NCI-H187 (cell line): ENCODE measurements at places on chromosomes 1 and 21.

DNA sequence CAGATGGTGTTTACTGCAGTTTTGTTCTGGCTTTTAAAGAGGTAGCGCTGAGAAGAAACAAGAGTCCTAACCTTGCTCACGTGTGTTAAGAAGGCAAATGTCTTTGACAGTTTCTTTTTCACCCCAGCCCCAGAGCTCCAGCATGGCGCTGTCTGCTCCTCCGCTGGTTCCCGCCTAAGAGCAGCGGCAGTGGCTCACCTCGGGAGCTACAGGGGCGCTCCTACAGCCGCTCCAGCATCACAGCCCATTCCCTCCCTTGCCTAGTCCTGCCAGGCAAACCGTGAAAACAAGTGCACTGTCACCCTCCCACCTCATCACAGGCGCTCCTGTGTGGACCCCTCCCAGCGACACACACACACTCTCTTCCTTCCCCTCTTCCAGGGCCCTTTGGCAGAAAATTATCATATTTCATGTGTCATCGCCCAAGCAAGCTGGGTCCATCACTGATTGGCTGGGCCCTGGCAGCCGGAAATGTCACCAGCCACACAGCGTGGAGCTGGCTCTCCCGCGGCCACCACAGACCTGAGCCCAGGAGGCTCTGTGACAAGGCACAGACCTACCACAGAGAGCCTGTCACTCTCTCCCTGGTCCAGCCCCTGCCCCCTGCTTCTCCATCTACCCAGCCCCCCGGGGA is 1.2 kb upstream of the HIVEP3 start:
- peak; percentile 37 for DNase-seq

GRCh38 chr1:156151093-156151688 is 2.2 kb upstream of the SEMA4A start:
- no peak for DNase-seq

GRCh38 chr1:60621368-60621851 is 461.0 kb upstream of the NFIA start:
- DNase-seq: peak; percentile 6

DNA sequence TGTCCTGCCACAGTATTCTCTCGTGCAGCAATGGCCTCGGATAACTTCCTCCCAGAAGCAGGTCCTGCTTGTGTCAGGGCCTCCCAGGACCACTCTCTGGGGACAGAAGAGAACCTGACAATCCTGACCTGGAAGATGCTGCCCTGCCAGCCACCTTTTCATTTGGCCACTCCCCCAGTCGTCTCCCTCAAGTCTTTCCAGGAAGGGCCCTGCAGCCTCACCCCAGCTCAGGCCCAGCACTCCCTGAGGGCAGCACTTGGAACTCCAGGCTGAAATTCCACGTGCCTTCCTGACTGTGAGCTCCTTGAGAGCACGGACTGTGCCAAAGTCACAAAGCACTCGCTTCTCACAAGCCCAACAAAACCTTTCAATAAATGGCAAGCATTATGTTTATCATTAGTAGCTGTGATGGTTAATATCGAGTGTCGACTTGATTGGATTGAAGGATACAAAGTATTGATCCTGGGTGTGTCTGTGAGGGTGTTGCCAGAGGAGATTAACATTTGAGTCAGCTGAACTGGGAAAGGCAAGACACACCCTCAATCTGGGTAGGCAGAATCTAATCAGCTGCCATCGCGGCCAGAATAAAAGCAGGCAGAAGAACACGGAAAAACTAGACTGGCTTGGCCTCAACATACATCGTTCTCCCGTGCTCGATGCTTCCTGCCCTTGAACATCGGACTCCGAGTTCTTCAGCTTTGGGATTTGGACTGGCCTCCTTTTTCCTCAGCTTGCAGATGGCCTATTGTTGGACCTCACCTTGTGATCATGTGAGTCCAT is 2.3 kb upstream of the CLEC20A start:
- no peak for DNase-seq

DNA sequence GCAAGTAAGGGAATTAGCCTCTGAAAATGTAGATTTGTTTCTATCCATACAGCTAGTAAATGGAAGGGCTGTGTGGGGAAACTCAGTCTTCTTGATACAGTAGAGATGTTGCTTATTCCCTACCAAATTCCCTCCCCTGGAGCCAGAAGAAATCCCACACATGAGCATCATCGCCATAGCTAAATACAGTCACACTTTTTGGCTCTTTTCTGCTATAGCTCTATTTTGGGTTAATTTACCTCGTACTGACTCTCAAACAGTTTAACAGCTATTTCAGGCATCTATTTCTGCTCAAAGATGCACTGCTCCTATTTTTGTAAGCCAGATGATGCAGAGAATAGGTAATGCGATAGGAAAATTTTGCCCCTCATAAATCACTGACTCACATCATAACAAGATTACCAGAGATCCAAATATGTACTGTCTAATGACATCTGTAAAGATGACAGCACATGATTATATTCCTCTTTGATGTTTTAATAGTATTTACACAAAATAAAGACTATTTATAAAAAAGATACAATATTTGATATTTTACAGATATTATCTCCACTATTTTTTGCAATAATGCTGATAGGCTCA is 58.6 kb downstream of the XCL1 start:
- DNase-seq: no peak

GRCh38 chr1:62941780-62942179 is 157.8 kb downstream of the ATG4C start:
- DNase-seq: no peak

DNA sequence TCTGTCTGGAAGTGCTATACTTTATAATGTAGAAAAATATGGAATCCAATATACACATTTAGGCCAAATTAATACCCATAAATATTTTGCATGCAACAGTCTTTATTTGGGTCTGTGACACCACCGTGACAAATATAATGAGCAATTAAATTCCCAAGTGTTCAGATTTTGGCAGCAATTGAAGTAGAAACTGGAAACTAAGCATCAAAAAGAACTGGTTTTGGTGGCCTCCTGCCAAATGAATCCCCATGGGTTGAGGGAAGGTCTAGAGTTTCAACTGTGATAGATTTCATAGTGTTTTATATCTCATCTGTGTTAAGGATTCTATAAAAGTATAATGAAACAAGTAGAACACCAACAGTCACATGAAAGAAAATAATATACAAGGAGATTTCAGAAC is 88.4 kb downstream of the DPYD start:
- no peak for DNase-seq

- no peak for DNase-seq
Observed at GRCh38 chr1:34587761-34588160, 167.1 kb upstream of the GJB5 start.

DNA sequence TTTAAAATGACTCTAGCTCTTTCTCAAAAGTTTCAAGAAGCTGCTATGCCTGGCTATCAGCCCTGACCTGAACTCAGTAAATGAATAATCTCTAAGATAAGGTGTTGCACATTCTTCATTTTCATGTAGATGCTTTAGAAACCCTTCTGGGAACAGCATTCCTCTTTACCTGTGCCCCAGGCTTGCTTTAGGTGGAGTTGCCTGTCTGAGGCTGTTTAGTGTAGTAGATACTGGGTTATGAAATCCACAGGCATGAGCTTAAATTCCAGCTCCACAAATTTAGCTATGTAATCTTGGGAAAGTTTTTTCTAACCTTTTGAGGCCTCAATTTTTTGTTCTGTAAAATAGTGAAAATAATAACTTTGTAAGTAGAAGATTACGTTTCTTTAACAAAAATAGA is 41.6 kb downstream of the ATP6V1G3 start:
- no peak for DNase-seq

DNA sequence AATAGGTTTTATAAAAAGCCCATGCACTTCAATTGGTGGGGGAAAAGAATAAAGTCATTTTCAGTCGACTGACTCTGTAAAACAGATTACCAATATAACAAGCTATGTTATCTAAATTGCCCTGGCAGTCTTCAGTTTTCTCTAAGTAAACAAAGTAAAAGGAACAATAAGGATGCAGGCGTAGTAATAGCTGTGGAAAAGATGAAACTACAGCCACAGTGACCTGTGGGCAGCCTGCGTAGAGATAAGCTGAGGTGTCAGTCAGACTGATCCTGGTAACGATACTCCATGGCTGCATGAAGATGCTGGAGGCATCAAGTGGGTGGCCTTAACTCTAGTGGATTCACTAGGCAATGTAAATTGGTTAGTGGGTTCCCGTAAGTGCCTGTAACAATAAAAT is 29.3 kb downstream of the CLCC1 start:
- no peak for DNase-seq

DNA sequence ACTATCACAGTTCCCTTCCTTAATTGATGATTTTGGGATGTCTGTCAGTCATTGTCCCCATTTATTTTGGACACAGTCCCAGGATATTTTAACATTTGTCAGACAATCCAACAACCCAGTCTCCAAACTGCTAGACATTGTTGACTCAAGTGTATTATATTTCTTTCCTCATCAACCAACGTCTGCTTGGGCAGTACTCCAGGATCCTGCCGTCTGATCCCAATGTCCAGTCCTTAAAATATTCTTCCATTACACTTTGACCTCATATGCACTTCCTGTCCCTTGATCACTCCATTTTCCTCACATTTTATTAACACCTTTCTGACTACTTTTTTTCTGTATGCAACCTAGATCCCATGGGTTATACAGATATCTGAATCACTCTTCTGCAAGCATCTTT is 39.8 kb upstream of the KIAA0040 start:
- no peak for DNase-seq

DNA sequence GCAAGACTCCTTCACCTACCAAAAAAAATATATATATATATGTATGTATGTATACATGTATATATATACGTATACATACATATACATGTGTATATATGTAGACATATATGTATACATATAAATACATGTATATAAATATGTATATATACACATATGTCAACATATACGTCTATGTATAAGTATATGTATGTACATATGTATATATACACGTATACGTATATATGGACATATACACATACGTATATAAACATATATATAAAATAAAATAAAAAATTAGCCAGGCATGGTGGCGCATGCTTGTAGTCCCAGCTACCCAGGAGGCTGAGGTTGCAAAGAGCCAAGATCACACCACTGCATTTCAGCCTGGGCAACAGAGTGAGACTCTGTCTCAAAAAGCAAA is 31.6 kb downstream of the BRWD1 start:
- no peak for DNase-seq

DNA sequence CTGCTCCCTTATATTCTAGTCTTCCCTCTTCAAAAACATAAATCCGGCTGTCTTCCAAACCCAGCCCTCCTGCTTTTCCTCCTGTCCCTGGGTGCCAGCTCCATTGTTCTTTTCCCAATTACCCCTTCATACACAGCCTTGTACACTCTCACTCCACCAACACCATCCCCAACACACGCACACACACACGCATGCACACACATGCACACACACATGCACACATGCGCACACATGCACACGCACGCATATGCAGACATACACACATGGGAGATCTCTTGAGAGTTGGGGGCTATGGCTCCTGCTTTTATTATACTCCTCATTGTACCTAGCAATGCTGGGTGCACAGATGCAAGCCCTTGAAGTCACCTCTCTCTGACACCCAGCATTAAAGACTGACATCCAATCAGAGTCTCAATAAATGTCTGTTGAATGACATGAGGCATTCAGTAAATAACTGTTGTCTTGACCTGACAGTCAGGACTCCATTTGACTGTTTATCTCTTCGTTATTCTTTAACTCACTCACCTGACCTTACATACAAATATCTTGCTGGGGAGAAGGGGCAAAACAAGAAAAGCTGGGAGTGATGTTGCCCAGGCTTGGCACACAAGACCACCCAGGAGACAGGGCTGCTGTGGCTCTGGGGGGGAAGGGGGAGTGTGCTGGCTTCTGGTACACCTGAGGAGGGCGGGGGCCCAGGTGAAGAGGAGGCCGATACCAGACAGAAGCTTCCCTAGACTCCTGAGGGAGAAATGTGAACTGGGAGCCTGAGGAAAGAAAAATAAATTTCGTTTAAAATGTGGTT is 16.0 kb downstream of the ABCA4 start:
- DNase-seq: no peak
